Psoas muscle (tissue), 8 donors: ENCODE measurements at places on chromosomes 5 and 9. TPM values are rescaled to one million over a fixed set of nuclear protein-coding genes. Genes with fewer than 3 reads are reported as not detected.

Gene PCDHA13
- total RNA-seq, result not detected

Gene PCDHGA3
- 1.6 TPM for total RNA-seq

Gene C9orf50
- total RNA-seq, result not detected

Gene KCNV2
- not detected for total RNA-seq

Gene TTC1
- total RNA-seq, result 64.3 TPM
